Stimulated activated CD4-positive, alpha-beta T cell treated with anti-CD3 and anti-CD28 coated beads, Interleukin-1b, Interleukin-23, amount 100 ng/mL, for 24 hours (primary cell): ENCODE measurements at places on chromosomes 3 and 15.

DNA sequence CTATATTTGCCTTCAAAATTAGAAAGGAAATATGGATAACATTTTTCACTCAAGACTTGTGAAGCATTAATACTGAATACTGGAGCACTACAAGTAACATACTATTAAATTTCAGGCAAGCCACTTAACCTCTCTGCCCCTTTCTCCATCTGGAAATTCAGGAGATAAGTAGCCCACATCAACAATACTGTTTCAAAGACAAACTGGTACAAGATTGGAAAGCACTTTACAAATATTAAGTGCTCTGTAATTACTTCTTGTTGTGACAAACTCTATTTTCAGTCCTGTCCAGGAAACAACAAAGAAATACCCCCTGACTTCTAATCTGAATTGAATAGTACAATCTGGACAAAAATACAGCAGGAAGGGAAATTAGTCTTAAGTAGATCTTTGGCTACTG, 49.3 kb downstream of the TMEM212 start:
- no peak for DNase-seq

DNA sequence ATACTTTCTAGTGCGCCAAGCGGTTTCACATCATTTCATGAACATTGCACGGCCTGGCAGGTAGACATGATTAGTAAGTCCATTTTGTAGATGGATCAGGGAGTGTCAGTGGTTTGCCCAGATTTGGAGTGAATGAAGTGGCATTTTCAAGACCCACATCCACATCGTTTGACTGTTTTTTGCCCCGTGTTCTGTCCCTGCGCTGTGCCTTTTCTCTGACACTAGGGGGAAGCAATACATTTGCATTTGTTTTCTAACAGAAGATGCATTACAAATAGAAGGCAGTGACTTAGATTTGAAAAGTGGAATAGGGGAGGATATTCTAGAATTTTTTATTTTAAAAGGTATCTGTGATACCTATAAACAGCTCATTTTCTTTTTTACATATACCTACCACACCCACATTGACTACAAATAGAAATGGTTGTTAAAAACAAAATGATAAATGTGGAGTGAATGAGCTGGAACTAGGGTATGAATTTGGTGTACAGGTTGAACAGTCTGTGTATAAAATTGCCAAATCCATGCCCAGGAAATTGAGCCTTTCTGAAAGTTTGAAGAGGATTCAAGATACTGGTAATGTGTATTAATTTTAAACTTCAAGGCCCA, 98.0 kb downstream of the USP13 start:
- no peak for DNase-seq

GRCh38 chr3:185207931-185208746, 45.7 kb downstream of the EHHADH start:
- no peak for DNase-seq

DNA sequence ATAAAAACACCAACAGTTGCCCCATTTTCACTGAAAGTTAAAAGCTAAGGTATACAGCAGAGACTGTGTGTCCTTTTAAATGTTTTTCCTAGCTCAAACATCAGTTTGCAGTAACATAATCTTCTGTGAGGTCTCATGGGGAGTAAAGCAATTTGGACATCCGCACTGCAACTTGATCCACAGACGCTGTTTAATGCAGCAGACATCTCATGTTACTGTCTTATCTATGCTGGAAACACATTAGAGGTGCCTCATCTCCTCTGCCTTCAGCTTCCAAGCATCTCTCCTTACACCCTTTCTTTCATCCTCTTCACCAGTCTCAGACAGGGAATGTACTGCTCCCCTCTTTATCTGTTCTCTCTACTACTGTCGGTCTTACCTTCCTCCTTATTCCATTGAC, 53.7 kb upstream of the ATP11B start:
- no peak for DNase-seq

- no peak for DNase-seq
Measured at GRCh38 chr15:63909819-63910437, 76.2 kb upstream of the HERC1 start.

DNA sequence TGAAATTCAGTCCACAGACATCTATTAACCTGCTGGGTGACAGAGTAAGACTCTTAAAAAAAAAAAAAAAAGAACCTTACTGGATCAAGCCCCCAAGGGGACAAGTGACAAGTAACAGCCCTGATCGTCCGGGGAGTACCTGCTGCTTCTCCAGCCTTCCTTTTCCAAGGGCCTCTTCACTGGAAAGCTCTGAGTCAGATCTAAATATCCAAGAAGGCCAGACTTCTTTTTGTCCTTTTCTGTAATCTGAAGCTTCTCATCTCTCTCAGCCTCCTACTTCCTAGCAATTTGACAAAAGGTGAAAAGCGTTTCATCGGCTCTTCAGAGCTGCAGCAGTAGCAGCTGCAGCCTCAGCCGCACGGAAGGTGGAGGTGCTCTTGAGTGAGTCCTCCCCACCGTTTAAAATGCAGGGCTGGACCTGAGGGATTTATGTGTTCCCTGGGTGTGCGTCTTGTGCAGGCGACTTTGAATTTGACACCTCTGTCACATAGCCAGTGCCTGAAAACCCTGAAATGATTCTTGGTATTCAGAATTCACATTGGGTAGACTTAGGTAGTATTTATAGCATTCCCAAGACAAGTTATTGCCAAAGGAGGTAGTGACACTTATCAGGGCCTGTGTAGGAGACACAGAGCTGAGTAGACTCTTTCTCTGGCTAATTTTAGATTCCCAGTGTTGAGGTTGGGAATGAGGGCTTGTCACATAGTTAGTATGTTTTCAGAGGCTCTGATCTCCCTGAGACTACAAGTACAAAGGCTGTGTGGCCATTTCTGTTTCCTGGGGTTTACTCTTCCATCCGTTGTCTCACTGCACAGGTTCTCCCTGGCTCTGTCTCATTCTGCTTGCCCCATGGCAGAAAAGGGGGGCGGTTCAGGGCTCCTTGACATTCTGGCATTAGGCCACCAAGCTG, 291.2 kb upstream of the C2CD4B start:
- no peak for DNase-seq

DNA sequence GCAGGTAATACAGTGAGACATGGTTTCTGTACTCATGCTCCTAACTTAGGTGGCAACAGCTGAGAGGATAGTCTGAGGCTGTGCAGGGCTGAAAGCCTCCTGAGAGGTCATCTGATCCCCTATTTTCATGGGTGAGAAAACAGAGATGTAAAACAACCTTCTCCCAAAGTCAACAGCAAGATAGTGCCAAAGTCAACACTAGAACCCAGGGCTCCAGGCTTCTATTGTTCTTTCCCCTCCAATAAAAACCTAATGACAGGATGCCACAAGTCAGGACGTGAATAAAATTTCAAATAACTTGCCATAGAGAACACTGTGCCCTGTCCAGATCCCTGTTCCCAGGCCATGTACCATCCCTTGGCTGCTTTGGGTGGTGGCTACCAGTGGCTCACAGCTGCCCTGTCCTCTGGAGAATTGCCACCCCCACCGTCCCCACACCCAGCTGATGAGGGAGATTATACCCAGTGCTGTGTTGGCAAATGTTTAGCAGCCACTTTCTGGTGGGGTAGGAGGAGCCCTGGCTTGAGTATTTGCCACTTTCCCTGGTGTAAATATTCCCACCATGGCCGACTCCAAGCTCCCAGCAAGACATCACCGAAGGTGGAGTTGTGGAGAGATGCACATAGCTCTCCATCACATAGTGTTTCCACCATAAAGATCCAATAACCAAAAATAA, 54.8 kb downstream of the SRGAP3 start:
- DNase-seq = no peak

GRCh38 chr15:76328958-76329357, 7.6 kb upstream of the ISL2 start:
- no peak for DNase-seq

DNA sequence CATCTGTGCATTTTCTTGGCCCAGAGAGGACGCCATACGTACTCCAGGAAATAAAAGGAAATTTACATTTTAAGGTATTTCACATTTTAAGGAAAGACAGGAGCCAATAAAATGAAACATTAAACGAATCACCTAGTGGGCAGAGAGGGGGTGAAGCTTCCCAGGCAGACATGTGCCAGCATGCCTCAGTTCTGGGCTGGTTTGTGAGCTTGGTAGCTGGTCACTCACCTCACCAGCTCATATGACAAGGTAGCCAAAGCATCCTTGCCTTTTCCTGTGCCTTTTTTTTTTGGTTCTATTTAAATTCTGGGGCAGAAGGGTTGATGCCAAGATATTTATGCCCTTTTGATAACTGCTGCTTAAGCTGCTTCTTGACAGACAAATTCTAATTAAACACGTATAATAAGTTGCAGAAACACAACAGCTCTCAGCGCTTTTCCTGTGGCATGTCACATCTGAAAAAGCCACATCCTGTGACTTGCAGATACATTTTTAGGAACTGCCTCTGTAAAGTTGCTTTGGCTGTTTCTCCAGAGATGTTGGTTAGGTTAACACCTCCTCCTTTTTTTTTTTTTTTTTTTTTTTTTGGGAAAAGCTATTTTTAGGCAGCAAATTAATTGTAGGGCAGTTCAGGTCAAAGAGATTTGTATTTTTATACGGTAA, 218.6 kb downstream of the PDCD6IP start:
- DNase-seq = no peak

DNA sequence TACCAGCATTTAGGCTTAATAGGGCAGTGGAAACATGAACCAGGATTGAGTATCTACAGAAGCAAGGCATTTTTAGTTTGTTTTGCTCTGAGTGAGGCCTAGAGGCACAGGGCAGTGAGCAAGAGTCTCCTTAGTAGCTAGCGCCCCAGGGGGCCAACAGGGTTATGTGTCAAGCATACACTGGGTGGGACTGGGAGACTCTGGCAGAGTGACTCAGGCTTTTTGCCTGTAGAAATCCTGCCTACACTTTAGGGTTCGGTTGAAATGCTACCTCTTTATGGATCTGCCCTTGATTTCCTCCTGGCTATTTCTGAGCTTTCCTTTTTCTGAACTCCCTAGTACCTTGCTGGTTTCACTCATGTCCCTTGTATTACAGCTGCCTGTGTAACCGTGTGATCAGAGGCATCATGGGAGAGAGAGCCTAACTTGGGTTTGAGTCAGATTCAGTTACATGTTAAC, 72.2 kb downstream of the TOP2B start:
- no peak for DNase-seq

DNA sequence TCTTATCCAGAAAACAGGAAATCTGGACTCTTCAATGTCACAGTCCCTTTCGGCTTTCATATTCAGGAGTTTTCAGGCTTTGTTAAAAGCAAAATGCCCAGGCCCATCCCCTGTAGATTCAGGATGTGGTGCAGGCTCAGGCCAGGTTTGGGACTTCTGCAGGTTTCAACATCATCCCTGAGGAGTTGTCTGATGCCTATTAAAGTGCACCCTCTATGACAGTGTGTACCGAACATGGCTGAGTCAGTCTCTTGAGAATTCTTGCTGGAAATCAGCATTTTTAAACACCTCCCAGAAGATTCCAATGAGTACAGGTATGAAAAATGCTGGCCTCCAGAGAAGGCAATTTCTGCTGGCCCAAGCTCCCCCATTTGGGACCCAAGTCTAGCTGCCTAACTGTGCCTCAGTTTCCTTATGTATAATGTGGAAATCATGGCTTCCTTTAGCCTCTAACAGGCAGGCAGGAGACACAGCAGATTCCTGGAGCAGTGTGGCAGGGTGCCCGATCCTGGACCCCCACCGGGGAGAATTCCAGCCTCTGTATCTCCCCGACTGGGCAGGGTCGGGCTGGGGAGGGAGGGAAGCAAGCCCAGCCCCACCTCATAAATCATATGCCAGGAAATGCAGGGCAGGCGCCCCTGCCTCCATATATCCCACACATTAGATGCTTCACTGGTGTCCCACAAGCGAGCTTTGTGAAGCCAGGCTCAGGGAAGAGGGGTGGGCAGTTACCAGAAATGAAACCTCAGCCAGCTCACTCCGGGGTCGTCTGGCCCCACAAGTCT, 44.4 kb upstream of the SLC6A11 start:
- no peak for DNase-seq

- no peak for DNase-seq
Measured at GRCh38 chr15:31954374-31955172, 75.7 kb upstream of the CHRNA7 start.

DNA sequence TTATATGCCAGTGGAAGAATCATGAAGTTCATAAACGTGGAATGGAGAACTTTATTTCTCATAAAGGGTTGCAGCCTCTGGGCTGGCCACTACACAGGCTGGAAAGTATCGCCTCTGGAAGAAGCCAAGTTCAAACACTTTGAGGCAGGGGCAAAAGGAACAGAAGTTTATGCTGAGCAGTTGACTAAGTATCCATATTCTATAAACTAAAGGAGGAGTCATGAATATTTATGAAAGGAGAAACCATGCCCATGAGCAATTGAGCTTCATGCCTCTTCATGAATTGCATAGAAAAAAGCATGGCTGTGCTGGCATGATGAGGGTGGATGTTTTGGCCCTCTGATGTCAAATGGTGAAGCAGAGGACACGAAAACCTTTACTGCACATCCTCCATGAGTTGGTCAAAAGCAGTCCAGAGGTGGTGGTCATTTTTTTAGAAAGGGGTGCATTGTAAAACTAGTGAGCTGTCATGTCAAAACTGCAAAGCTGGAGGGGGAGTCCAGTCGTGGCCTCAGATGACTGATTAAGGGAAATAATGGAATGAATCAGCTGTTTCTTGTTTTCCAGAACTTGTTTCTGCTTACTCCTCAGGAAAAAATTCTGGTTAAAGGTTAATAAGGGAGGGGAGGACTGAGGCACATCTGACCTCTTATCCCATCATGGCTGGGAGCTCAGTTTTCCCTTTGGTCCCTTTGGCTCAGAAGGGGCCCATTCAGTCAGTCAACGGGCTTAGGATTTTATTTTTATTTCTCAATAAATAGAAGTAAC, 276.7 kb downstream of the CHL1 start:
- no peak for DNase-seq

DNA sequence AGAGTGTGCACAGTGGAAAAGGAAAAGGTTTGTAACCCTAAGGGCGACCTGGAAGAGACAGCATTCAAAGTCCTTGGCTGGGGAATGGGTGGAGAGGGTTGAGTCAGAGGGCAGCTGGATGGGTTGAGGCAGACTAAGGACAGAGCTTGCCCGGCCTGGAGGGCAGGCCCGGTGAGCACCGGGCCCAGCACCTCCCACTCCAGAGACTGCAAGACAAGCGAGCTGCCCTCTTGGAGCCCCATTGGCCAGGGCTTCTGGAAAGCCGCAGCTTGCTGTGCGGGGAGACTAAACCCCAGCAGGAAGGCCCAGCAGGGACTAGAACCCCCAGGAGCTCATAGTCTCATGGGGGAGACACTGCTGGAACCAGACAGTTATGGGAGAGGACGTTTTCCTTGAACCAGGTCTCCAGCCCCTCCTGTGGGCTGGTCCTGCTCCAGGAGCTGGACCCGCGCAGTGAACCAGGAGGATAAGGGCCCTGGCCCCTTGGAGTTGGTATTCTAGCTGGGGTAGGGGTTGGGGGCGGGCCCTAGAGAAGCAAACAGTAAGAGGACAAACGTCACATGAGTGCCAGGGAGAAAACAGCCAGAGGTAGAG, 59.1 kb downstream of the RGMA start:
- DNase-seq = no peak

- DNase-seq = no peak
Measured at GRCh38 chr15:90955624-90956273, 1.1 kb downstream of the RCCD1 start.

- no peak for DNase-seq
Measured at GRCh38 chr3:20250314-20250713, 64.3 kb upstream of the SGO1 start.

- DNase-seq = no peak
Measured at GRCh38 chr3:39278616-39278935, 1.3 kb downstream of the CX3CR1 start.

GRCh38 chr15:25431836-25432561, 6.8 kb downstream of the UBE3A start:
- no peak for DNase-seq

- no peak for DNase-seq
Measured at GRCh38 chr3:66297260-66297873, 76.6 kb downstream of the SLC25A26 start.

- DNase-seq = no peak
Measured at GRCh38 chr3:11610700-11611275, 32.9 kb downstream of the VGLL4 start.
